Tibial nerve (tissue), 4 donors: ENCODE measurements at places on chromosomes 6 and 20. TPM values are rescaled to one million over a fixed set of nuclear protein-coding genes. Genes with fewer than 3 reads are reported as not detected.
A peak's percentile ranks its signal among the peaks of the same experiment; 100 is the strongest.

DNA sequence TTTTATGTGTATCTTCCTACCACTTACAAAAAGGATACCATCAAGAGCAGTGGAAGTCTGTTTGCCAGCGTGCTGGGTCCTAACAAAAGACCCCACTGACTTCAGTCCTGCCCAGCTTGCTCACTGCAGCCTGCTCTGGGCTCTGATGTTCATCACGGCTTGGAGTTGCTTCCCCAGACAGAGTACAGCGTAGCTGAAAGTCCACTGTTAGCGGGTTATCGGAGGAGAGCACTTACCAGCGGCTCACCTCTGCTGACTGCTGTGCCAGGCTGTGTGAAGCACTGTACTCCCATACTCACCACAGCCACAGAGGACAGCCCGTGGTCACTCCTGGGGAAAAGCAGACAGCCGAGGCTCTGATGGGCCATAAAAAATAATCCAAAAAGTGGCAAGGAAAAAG is 40.2 kb downstream of the CTCFL start:
- peaks cover 12% of the 10 kb centered on the region for H3K27me3 ChIP-seq
- no peak overlapping the region for H3K27ac ChIP-seq
- peaks cover 10% of the 10 kb centered on the region for H3K4me1 ChIP-seq
- no peaks in the 10 kb centered on the region for H3K36me3 ChIP-seq

- no peak overlapping the region for H3K4me3 ChIP-seq
- H3K27ac ChIP-seq = peak overlapping the region; percentile 58
- DNase-seq = no peak
- no peaks in the 10 kb centered on the region for H3K36me3 ChIP-seq
- no peaks in the 10 kb centered on the region for H3K27me3 ChIP-seq
Measured at GRCh38 chr6:6725468-6726209, 137.1 kb downstream of the LY86 start.

BTN1A1 gene
- total RNA-seq = not detected

DNA sequence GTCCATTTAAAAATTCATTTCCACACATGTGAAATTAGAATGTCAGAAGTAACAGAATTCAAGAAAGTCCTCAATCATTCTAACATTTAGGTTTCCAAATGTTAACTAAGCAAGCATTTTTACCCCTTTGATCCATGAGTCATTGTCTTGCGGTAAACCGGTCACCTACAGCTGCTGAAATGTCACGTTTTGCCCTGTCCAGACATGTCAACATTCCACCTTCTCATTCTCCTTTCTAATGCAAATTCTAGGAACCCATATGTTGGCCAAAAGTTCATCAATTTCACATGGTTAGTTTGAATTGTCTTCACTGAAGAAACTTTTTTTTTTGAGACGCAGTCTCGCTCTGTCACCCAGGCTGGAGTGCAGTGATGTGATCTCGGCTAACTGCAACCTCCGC is 117.2 kb downstream of the IPCEF1 start:
- H3K27ac ChIP-seq = no peak overlapping the region
- DNase-seq = no peak
- no peaks in the 10 kb centered on the region for H3K4me1 ChIP-seq

KCNK15 gene
- 0.87 TPM for total RNA-seq

DNA sequence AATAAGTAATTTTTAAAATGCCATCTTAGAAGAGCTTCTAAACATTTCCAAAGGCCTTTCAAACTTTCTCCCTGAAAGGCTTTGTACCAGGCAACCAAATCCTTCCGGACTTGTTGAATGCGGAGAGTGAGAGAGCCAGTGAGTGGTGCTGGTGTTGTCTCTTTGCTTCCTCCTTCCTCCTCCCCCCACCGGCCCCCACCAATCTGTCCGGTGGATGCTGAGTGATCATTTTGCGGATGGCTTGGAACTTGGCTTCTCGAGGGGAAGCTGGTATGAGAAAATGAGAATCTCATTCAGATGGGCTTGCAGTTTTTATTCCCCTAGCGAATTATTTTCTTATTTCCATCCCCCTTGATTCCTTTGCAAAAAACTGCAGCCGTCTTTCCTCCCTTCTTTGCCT is 97.3 kb downstream of the ANKRD60 start:
- H3K4me1 ChIP-seq = peaks cover 22% of the 10 kb centered on the region
- no peak overlapping the region for H3K4me3 ChIP-seq
- no peaks in the 10 kb centered on the region for H3K27me3 ChIP-seq
- H3K36me3 ChIP-seq = no peaks in the 10 kb centered on the region
- H3K27ac ChIP-seq = peak overlapping the region; percentile 88

BIRC7 gene
- total RNA-seq = 29.4 TPM

DNA sequence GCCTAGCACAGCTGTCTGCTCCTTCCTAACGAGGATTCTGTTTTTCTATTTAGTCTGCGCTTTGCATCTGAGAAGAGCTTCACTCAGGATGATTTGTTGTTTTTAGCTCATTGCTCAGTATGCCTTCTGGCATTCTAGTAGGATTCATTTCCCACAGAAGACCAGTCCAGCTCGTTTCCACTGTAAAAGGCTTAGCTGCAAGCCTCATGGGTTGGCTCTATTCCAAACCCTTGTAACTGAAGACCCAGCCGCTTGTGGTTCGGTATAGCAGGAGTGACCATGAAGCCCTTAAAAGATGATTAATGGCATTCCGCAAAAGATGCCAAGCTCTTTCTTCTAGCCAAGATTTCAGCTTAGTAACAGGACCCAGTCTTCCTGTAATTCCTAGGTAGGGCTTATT is 7.2 kb downstream of the ADGRF1 start:
- H3K36me3 ChIP-seq = no peaks in the 10 kb centered on the region
- no peaks in the 10 kb centered on the region for H3K4me1 ChIP-seq

GRCh38 chr6:26187292-26187691 is 100.1 kb downstream of the HFE start:
- H3K27ac ChIP-seq = no peak overlapping the region
- peaks cover 21% of the 10 kb centered on the region for H3K4me1 ChIP-seq
- no peak overlapping the region for H3K4me3 ChIP-seq
- no peak for DNase-seq
- H3K36me3 ChIP-seq = no peaks in the 10 kb centered on the region
- H3K27me3 ChIP-seq = no peaks in the 10 kb centered on the region

RAB44 gene
- total RNA-seq = 0.39 TPM

- no peaks in the 10 kb centered on the region for H3K27me3 ChIP-seq
- H3K4me3 ChIP-seq = no peak overlapping the region
Measured at GRCh38 chr20:10524034-10524476, 89.0 kb downstream of the SLX4IP start.

OXT gene
- total RNA-seq = not detected

DEF6 gene
- 21.9 TPM for total RNA-seq

PACSIN1 gene
- total RNA-seq = 2.6 TPM

- no peaks in the 10 kb centered on the region for H3K36me3 ChIP-seq
- H3K4me1 ChIP-seq = no peaks in the 10 kb centered on the region
- no peaks in the 10 kb centered on the region for H3K27me3 ChIP-seq
- DNase-seq = no peak
- H3K27ac ChIP-seq = peak overlapping the region; percentile 89
Measured at GRCh38 chr6:139135578-139136545, 982 bp downstream of the HECA start.

ZNF334 gene
- 5.9 TPM for total RNA-seq

DNA sequence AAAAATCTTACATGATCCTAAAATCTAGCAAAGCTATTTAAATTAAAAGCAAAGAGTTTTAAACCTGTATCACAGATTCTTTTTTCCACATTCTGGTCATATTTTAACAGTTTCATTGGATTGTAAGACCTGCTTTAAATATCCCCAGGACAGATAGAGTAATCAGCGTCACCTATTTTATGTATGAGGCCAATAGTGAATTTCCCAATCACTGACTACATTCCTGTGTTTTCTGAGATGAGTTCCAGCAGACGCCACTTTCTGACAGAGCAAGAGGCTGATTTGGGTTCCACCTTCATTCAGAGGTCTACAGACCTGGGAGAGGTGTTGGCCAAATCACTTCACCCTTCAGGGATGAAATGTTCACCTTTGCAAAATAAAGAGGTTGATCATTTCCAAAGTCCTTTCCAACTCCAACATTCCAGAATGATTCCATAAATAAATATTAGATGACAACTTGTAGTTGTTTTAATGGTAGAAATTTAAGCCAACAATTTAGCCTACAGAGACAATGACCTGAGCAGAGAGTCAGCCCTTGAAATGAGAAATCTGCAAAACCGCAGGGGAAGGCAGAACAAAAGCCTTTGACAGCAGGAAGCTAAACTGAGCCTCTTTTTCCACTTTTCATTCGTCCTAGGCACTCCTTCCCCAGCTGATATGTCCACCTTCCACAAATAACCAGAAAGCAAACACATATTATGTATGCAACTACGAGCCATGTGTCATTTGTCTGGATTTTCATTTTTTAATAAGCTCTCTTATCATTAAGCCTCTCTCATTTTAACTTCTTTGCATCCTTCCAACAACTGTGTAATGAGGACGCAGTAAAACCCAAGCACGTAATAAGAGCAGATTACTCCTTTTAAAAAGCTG is 105.2 kb downstream of the TFAP2A start:
- H3K4me3 ChIP-seq = no peak overlapping the region
- peaks cover 6% of the 10 kb centered on the region for H3K27me3 ChIP-seq
- no peaks in the 10 kb centered on the region for H3K36me3 ChIP-seq
- no peak overlapping the region for H3K27ac ChIP-seq
- no peak for DNase-seq

DNA sequence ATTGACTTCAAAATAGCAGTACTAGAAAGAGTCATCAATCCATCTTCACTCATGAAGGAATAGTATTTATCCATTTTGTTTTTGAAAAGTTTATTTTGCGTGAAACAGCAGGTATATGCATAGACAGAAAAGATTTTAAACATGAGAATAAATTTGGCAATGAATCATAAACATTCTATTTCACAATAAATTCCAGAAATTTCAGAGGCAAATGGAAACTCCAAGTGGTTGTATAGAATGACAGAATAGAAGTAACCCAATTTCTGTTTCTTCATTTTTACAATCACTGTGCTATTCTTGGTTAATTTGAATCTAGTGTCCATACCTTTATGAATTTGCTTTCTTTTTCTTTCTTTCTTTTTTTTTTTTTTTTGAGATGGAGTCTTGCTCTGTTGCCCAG is 173.0 kb upstream of the ECI2 start:
- H3K27ac ChIP-seq = no peak overlapping the region
- no peak overlapping the region for H3K4me3 ChIP-seq
- H3K4me1 ChIP-seq = no peaks in the 10 kb centered on the region
- H3K27me3 ChIP-seq = no peaks in the 10 kb centered on the region

- no peak overlapping the region for H3K27ac ChIP-seq
- no peak for DNase-seq
- no peaks in the 10 kb centered on the region for H3K4me1 ChIP-seq
- H3K36me3 ChIP-seq = no peaks in the 10 kb centered on the region
Measured at GRCh38 chr6:41122373-41122772, 31.8 kb downstream of the TREML1 start.

GRCh38 chr6:5782783-5783547 is 223.8 kb downstream of the NRN1 start:
- no peak overlapping the region for H3K4me3 ChIP-seq
- no peaks in the 10 kb centered on the region for H3K4me1 ChIP-seq
- H3K27me3 ChIP-seq = no peaks in the 10 kb centered on the region
- H3K36me3 ChIP-seq = no peaks in the 10 kb centered on the region
- H3K27ac ChIP-seq = no peak overlapping the region
